ENCODE measurements at places on chromosomes 16 and 17.

DNA sequence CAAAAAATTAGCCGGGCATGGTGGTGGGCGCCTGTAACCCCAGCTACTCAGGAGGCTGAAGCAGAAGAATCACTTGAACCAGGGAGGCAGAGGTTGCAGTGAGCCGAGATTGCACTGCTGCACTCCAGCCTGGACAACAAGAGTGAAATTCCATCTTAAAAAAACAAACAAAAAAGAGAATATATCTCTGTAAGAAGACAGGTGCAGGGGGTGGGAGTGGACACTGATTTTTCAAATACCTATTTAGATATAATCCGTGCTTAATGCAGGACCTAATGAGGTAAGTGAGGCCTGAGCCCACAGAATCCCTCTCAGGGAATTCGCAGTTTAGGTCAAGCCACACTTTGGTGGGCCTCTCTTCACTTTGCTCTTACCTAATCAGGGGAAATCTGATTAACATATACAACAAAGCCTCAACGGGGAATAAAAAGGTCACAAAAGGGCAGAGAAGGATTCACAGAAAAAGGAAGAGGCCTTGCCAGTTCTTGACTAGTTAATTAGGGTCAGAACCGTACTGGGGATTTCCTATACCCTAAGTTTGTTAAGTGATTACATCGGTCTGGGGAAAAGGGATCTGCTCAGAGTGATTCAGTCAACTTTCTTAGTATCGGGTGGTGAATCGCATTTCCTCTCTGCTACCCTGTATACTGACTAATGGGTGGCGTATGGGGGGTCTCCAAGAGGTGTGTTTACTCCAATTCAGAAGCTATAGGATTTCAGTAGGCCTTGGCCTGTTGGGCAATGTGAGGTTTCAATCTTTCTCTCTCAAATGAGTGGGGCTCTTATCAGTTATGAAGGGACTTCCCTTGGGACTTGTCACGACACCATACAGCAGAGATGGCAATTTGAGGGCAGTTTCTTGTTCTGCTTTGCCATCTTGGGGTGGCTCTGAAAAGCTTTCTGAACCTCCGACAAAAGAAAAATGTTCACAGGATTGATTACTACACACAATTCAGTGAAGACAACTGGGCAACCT, 1.9 kb upstream of the NFAT5 start:
- DNase-seq: no peak

GRCh38 chr16:9599415-9600120, 508.1 kb downstream of the HAPSTR1 start:
- DNase-seq: no peak

DNA sequence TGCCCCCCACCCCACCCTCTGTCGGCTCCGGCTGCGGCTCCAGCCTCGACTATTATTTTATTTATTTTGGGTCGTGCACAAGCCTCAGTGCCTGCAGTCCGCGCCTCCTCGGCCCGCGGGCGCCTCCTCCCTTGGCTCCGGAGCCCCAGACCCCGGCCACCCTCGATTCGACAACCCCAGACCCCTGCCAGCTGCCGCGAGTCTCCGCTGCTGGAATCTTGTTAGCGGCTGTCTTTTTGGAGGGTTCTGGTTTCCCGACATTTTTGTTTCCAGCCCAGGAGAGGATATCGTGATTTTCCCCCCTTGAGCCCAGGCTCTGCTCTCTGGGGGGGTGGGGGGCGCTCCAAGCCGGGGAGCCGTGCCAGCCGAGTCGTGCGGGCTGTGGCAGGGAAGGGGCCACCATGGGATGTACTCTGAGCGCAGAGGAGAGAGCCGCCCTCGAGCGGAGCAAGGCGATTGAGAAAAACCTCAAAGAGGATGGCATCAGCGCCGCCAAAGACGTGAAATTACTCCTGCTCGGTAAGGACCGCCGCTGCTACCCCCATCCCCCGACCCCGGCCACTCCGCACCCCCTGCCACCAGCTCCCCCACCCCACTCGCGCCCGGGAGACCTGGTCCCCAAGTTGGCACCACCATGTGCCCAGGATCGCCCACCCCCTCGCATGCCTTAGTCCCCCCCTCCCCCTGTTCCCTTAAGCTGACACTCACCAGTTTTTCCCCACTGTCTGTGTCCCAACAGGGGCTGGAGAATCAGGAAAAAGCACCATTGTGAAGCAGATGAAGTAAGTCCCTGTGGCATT, 746 bp downstream of the GNAO1 start:
- peak; percentile 68 for DNase-seq

DNA sequence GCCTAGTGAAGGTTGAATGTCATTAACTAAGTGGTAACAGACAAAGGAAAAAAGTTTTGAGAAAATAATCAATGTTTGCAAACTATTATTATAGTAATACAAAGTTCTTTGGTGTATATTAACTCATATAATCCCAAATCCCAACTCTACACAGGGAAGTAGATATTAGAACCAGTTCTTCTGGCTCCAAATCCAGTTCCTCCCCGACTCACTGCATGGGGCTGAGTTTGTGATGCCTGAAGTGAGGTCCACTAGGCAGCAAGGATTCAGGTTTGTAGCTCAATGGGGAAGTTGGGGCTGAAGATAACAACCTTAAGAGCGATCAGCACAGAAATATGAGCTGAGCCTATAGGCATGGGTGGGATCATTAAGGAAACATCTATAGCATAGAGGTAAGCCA, 5.6 kb upstream of the SYNRG start:
- no peak for DNase-seq

DNA sequence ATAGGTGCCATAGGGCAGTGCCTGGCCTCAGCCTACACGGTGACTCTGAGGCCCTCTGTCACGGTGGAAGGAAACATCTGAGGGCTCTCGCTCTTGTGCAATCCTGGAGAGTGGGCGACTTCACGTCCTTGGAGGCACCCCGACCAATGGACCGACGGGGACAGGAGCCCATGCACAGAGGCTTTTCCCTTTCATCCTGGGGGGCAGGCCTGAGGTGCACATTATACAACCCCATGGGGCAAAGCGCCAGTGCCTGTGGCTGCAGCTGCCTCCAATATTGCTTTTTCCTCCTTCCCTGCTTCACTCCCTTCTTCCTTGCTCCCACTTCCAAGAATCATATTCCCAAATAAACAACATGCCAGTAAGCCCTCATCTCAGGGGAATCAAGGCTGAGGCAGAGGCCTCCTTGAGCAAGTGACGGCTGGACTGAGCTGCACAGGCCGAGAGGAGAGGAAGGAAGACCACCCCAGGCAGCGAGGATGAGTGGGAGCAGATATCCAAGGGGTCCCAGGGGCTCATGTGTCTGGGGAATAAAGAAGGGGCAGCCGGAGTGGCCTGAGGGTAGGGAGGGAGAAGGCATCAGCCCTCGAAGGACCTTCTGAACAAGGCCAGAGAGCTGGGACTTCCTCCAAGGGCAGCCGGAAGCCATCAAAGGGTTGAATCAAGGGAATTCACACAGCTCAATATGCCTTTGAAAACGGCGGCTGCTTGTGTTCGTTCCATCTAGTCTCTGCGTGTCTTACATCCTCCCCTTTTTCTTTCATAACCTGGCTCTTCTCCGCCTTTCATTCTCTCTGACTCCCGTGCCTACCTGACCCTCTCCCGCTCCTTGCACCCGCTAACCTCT, 42.6 kb upstream of the RPL38 start:
- no peak for DNase-seq

GRCh38 chr17:72751746-72752145, 340.7 kb downstream of the SLC39A11 start:
- DNase-seq: no peak

DNA sequence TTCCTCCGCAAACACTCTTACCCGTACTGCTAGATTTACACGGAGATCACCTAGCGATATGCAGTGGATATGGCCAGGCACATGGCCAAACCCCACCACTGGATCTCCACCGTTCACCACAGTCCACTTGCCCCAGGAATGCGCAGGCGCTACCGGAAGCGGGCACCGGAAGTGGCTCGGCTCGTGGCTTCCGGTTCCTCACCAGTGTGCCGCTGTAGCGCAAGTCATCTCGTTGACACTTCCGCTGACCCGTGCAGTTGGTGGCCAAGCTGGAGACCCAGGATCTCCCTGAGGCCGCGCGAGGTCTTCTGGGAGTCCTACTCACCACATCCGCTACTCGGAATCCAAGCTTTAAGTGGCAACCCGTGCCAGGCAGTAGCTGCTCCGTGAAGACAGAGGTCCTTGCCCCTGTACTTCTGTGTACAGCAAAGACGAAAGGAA, 11.5 kb downstream of the ZNF597 start:
- DNase-seq: peak; percentile 45

DNA sequence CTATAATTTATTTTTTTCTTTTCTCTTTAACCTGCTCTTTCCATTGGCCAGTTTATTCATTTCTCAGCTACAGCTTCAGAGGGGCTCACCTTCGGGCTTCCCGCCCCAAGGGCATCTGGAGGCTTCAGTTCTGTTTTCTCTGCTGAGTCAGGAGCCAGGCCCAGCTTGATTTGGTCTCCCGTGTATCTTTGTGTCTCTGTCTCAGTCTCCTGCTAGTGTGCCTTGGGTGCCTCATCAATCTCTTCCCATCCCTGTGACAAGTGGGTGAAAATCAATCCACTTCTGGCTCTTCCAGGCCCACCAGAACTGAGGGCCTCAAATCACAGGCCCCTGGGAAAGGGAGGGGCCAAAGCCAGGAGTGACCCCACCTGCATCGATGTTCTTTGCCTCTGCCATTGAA, 72.1 kb downstream of the CCDC182 start:
- DNase-seq: no peak

- DNase-seq: no peak
These were observed 52.3 kb downstream of the RPTOR start for GRCh38 chr17:80596760-80597608.

DNA sequence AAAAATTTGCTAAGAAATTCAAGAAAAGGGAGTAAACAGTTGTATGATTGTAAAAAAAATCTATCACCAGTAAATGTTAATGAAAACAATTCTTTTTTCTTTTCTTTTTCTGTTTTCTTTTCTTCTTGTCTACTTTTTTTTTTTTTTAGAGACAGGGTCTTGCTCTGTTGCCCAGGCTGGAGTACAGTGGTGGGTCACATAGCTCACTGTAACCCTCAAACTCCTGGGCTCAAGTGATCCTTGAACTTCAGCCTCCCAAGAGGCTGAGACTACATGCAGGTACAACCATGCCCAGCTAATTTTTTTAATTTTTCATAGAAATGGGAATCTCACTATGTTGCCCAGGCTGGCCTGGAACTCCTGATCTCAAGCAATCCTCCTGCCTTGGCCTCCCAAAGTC, 57.2 kb upstream of the SIAH1 start:
- no peak for DNase-seq

- DNase-seq: no peak
These were observed 18.3 kb downstream of the CNEP1R1 start for GRCh38 chr16:50043358-50043757.

DNA sequence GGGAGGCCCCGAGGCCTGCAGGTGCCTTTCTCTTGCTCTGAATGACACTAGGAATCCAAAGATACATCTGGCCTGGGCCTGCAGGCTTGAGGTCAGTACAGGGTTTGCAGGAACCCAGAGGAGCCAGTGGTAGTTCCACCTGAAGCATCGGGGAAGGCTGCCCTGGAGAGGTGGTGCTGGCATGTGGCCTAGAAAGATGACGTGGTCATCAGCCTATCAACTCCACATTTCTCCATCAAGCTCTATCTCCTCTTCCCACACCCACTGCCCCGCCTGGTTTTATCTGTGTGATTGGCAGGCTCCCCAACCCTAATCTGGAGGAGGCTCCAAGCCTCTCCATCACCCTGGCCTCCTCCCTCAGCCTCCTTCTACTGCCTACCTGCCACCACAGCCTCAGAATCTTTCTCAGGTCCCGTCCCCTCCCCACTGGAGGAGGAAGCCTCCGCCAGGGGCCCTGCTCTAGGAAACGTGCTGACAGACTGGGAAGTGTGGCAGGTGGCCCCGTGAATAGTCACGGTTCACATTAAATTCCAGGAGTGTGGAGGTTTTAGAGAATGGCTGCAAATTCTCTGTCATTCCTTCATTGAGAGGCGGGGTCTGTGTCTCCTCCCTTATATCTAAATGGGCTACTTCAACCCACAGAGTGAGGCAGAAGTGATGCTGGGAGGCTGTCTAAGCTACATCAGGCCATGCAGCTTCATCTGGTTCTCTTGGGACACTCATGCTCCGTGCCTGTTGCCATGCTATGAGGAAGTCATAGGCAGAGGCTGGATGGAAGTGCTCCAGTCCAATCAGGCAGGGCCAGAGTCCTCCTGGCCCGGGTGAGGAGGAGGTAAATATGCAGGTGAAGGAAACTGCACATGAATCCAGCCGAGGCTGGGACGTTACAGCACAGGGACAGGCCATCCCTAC, 11.4 kb upstream of the MAP2K3 start:
- no peak for DNase-seq

GRCh38 chr16:8464979-8465378, 125.3 kb downstream of the TMEM114 start:
- DNase-seq: no peak

- DNase-seq: peak; percentile 13
These were observed 667 bp downstream of the PSMD3 start for GRCh38 chr17:39981207-39981741.

- DNase-seq: no peak
These were observed 5.7 kb downstream of the CACNG1 start for GRCh38 chr17:67050066-67050465.

GRCh38 chr17:46841561-46842379, 9.6 kb upstream of the WNT9B start:
- DNase-seq: peak; percentile 39

- no peak for DNase-seq
These were observed 23.6 kb upstream of the ZNF750 start for GRCh38 chr17:82863383-82863940.

- DNase-seq: no peak
These were observed 31.0 kb upstream of the KCNJ2 start for GRCh38 chr17:70138291-70138865.

- no peak for DNase-seq
These were observed 7.8 kb downstream of the SUPT4H1 start for GRCh38 chr17:58344047-58344790.

DNA sequence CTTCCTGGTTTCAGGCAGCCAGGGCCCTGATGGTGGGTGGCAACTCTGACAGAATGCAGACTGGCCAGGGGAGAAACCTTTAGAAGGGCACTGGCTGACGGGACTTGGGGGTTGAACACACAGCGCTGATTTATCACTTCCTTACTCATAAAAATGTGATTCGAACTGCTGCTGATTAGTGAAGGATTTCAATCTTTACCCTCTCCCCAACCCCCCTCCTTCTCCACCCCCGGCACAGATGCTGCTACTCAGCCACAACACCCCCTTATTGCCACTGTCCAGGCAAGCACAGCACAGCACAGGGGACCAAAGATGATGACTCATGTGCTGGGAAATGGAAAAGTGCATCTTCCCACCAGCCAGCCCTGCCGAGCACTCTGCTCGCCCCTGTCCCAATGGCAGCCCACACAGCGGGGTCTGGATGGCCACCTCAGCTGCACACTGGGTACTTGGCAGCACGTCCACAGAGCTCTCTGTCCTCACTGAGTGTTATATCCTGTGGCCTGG, 70.1 kb downstream of the SMG6 start:
- DNase-seq: no peak
